ENCODE measurements at places on chromosomes 11 and 22. TPM values are rescaled to one million over a fixed set of nuclear protein-coding genes. Genes with fewer than 3 reads are reported as not detected.

The UVRAG gene
- total RNA-seq: 24.3 TPM

The RTN4RL2 gene
- 19.2 TPM for total RNA-seq

The SLC17A6 gene
- total RNA-seq: not detected

The OR51E1 gene
- 0.37 TPM for total RNA-seq

The MOV10L1 gene
- 2.6 TPM for total RNA-seq

The ABCG4 gene
- total RNA-seq: 0.17 TPM

The WNT11 gene
- total RNA-seq: 1.8 TPM

The OR52A1 gene
- not detected for total RNA-seq

The MRPL23 gene
- total RNA-seq: 54.8 TPM

The TMPRSS13 gene
- total RNA-seq: 0.63 TPM

The IGLL1 gene
- not detected for total RNA-seq

The SAA1 gene
- 19.3 TPM for total RNA-seq

The TUB gene
- total RNA-seq: 11.3 TPM

The DDI1 gene
- total RNA-seq: not detected

The APOL1 gene
- total RNA-seq: 145 TPM

The MISFA gene
- total RNA-seq: 2.8 TPM

The LIF gene
- 17.8 TPM for total RNA-seq

The PTGDR2 gene
- total RNA-seq: 0.83 TPM

The WBP2NL gene
- 1.6 TPM for total RNA-seq
